ENCODE measurements at places on chromosomes 4 and X.

GRCh38 chr4:179607003-179607402 lies 2164.8 kb upstream of the AGA start:
- DNase-seq = no peak

DNA sequence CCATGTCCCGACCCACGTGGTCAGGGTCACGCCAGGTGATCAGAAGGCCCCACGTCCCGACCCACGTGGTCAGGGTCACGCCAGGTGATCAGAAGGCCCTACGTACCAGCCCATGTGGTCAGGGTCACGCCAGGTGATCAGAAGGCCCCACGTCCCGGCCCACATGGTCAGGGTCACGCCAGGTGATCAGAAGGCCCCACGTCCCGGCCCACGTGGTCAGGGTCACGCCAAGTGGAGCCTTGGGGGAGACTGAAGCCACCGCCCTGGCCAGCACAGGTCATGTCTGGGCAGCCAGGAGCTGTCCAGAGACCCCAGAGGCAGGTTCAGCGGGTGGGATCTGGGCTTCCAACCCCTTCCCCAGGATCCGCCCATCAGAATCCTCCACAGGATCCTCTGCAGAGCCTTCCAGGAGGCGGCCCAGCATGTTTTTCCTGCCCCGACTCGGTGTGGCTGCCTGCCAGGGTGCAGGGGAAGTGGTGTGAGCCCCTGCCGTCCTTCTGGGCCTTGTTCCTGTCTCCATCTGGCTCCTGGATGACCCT lies 58.4 kb downstream of the FAM53A start:
- DNase-seq = no peak

DNA sequence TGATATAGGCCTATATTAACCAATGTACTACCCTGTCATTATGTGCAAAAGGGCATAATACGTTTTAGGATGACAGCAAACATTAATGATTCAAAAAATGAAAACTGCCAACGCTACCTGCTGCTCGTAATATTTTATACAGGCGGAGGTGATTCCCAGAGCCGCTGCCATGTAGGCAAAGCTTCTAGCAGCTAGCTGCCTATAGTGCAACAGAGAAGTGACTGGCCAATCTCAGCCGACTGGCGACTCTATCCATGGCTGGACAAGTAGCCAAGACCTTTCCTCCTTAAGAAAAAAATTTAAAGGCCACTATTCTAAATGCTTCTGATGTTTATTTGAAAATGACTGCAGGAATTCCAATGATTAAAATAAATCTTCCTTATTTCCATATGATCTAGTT lies 1.9 kb downstream of the PPARGC1A start:
- DNase-seq = no peak

DNA sequence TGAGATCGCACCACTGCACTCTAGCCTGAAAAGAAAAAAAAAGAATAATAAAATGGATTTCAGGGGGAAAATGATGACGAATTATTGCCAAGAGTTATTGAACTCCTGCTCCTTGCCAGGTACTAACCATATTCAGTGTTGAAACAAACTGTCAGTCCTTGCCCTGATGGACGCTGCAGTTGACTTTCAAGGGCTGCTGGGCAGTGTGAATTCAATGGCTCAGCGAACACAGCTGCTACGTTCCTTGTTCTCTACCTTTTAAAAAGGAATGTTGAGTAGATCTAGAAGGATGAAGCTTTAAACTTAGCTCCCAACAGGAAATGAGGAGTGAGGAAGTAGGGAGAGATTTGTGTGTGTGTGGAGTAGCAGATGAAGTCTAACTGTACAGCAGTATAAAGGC lies 2.7 kb downstream of the LIMCH1 start:
- no peak for DNase-seq

GRCh38 chr4:26300314-26301307 lies 20.2 kb upstream of the RBPJ start:
- DNase-seq = no peak

DNA sequence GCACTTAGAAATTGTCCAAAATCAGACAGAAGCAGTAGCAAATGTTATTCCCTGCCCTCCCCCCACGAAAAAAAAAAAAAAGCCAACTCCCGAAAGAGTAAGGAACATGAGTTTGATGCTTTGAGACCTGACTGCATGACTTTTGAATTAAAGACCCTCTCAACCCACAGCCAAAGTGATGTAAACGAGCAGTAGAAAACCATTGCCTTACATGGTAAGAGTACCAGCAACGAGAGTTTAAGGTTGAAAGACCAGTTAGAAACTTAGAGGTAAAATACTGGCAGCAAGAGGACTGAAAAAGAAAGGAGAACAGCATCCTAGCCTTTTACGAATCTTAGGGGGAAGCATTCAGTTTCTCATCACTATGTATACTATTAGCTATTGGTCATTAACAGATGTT lies 10.0 kb upstream of the ANXA10 start:
- DNase-seq = no peak

DNA sequence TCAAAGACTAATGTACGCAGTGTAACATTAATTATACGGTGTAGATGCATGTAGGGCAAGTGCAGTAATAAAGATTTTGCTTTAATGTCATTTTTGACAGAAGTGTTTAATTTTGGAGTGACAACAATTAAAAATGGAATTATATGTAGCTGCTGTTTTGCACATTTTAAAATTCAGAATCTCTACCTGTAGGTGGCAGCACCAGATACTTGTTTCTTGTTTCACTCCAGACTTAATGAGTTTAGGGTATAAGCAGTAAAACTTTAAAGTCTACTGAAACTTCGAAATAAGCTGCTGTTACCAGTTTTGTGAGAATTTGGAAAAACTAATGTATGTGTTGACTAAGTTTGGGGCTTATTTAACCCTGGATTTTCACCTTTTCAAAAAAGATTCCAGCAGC lies 144.9 kb downstream of the POLA1 start:
- DNase-seq = peak; percentile 28

- DNase-seq = no peak
These were observed 5.7 kb downstream of the ACOT9 start for GRCh38 chrX:23737413-23737812.

DNA sequence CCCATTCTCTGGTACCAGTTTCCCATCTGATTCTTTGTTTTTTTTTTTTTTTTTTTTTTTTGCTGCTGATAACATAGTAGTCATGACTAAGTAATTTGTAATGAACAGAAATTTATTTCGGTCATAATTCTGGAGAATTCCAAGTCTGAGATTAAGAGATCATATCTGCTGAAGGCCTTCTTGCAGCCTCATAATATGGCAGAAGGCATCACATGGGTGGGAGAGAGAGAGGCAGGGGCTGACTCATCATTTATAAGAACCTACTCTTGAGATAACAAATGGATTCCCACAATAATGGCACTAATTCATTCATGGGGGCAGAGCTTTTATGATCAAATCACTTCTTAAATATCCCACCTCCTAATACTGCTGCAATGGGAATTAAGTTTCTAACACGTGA lies 1034.3 kb downstream of the STIM2 start:
- no peak for DNase-seq

GRCh38 chrX:129093706-129094105 lies 429.6 kb downstream of the SMARCA1 start:
- DNase-seq = no peak

- DNase-seq = no peak
These were observed 10.3 kb upstream of the CXCL2 start for GRCh38 chr4:74109116-74109869.
